ENCODE measurements at places on chromosomes 7 and 10.

DNA sequence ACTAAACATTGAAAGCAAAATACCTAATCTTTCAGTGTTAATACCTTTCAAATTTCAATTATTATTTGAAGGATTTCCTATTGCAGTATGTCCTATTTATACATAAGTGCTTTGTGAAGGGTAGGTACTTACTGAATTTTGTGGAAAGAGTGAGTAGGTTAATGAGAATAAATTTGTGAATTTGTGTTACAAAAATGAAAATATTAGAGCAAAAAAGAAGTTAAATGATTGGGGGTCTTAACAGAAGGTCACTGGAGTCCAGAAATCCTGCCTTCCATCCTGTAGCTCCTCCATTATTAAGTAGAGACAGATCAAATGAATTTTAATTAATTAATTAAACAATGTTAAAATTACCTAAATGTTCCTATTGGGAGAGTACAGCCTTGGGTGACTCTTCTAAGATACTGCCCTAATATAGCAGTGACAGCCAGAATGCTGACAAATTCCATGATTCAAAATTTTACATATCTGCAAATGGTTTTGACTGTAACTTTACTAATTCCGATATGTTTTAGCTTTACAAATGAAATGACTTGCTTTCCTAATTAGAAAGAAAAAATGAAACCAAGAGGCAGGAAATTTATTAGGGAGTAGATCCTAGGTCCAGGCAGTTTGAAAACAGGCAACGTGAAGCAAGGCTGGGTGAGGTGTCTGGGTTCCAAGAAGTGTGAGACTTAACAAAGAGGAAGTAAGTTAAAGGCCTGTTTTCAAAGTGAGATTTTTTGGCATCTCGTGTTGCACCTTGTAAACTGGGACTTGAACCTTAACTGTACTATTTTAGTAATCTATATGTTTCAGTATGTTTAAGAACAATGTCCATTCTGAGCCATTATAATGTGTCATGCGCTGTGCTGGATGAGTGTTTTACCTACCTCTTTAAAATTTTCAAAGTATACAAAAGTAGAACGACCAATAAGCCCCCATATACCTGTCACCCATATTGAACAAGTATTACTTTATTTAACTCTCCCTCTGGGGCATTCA is 1.5 kb downstream of the PIK3CG start:
- no peak for DNase-seq

DNA sequence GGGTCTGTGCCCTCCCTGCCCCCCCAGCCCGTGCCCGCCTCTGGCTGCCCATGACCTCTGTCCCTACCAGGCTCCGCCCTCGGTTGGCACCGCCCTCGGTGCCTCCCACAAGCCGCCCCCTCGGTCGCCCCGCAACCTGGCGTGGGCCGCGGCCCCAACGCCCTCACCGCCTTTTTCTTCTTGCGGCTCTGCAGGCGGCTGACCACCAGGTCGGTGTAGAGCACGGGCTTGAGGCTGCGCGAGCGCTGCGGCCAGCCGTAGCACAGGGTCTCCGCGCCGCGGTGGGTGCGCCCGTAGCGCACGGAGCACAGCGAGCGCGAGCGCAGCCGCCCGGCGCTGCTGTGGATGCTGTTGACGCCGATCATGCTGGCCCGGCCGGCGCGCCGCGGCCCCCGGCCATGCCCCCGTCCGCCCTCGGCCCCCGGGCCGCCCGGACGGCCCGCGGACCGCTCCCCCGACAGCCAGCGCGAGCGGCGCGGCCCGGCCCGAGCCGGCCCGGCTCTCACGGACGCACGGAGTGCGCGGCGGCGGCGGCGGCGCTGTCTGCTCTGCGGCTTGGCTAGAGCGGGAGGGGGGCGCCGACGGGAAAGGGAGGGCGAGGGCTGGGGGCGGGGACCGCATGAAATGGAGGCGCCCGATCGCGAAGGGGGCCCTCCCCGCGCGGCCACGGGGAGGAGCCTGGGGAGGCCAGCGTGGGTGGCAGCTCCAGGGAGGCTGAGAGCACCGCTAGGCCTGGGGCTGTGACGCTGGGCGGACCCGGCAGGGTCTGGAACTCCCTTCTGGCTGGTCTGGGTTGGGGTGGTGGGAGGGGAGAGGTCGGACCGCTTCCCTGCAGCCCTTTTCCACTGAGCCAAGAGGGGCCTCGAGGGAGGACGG is 9.6 kb downstream of the PSD start:
- DNase-seq = peak; percentile 50

DNA sequence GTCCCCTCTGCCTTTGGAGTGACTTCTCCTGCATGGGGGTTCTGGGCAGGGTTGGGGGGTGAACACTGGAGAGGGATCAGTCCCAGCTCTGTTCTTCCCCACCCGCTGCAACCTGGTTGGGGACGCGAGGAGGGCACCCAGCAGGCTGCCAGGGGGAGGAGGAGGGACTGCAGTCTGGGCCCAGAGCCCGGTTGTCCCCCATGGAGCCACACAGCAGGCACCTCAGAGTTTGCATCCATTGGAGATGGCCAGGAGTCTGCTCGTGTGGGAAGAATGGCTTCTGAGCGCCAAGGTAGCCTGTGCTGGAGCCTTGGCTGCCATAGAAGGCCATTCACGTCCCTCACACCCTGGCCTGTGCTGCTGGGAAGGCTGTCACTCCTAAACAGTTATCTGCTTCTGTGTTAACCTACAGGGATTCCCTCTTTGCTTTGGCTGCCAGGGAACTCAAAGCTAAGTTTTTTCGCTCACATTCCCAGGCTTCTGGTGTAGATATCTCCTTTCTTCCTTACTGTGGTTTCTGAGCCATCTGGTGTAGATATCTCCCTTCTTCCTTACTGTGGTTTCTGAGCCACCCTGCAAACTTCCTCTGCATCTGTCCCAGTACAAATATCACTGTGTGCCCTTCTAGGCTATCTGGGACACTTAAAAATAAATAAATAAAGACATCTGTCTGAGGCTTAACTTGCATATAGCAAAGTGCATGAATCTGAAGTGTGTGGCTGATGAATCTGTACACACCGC is 133.7 kb downstream of the LHPP start:
- no peak for DNase-seq

- no peak for DNase-seq
Measured at GRCh38 chr7:133252506-133252857, 396 bp upstream of the EXOC4 start.

DNA sequence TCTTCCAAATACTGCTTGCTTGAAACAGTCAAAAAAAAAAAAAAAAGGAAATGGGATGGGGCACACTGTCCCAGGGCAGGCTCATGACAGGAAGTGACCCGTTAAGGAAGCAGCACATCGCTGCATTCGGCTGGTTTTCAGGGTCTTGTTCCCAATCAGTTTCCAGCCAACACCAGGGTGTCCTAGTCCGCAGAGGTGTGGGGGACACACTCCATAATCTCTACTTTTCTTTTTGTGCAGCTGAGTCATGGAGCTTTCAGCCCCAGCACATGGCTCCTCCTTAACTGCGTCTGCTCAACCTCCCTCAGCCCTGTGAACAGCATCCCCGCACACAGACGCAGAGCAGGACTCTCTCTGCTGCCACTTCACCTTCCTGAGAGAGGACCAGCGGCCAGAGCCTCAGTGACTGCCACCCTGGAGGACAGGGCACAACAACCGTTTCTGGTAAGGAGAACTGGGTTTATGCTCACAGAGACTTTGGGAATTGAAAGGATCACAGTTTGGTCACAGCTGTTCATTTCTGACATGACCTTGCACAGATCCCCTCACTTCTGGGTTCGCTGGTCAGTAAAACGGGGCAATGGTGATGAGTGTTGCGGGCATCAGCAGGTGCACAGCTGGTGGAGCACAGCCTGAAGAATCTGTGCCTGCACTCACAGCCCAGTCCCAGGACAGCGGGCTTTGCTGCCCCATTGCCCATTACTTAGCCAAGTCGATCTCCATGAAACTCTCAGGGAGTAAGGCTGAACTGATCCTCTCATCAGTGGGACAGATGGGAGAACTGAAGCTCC is at the start of gene GIMAP5:
GIMAP5 (plus strand) TSS at position 154 of the 791 bp plus-strand sequence. CDS start 3,467 bp downstream, outside the sequence.
- peak; percentile 33 for DNase-seq

DNA sequence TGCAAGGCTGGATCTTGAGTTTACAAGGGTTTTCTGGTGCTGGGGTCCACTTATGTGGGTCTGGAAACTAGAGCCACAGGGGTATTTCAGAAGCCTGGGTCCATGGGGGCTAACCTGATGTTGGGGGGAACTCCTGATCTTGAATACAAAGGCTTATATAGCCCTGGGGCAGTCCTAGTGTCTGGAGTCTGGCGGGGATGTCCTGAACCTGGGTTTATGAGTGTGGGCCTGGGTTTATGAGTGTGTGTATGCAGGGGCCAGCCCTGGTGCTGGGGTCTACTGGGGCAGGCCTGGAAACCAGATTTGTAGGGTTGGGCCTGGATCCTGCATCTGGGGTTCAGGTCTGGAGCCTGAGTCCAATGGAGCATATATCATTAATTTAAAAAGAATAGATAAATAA is 146.5 kb upstream of the C1GALT1 start:
- no peak for DNase-seq

DNA sequence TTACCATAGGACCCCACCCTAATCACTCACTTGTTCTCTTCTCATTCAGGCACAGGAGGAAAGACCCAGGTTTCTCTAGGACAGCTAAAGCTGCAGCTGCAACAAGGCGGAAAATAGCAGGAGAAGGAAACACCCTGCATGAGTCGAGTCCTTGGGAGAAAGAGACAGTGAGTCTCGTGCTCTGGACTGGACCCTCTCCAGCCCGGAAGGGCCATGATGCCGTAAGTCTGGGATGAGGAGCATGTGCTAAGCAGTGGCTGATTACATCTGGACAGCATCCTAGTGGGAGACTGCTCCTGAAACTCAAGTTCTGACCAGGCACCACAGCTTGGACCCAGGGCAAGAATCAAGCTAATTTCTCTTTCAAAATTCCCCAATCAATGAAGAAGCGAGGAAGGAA is 39.4 kb downstream of the FBXW4 start:
- DNase-seq = no peak

GRCh38 chr10:92822964-92823363 is 25.4 kb upstream of the EXOC6 start:
- DNase-seq = no peak

- DNase-seq = no peak
Measured at GRCh38 chr7:45924283-45924682, 3.2 kb upstream of the IGFBP3 start.

- DNase-seq = peak; percentile 27
Measured at GRCh38 chr7:99312316-99313203, 13.1 kb upstream of the ARPC1A start.

DNA sequence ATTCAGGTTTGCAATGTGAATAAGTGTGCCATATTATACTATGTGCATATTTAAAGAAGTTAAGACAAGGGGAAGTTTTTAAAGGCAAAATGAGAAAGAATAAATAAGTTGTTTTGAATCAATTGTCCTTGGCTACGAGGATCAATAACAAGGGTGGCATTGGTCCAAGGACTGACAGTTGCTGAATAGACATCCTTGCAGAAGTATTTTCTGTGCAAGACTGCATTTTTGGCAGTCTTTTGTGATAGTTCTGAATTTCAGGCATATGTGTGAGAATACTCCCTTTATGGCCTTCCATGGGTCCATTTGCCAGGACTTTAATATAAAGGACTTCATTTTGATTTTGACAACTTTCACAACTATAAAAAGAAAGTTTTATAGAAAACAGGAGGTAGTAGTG is 5.4 kb upstream of the LIPA start:
- DNase-seq = no peak

- DNase-seq = no peak
Measured at GRCh38 chr10:77926566-77927401, at the start of gene DLG5. TSS of gene DLG5 (minus strand) at chr10:77926755. CDS start at chr10:77926520, 235 bp downstream.

DNA sequence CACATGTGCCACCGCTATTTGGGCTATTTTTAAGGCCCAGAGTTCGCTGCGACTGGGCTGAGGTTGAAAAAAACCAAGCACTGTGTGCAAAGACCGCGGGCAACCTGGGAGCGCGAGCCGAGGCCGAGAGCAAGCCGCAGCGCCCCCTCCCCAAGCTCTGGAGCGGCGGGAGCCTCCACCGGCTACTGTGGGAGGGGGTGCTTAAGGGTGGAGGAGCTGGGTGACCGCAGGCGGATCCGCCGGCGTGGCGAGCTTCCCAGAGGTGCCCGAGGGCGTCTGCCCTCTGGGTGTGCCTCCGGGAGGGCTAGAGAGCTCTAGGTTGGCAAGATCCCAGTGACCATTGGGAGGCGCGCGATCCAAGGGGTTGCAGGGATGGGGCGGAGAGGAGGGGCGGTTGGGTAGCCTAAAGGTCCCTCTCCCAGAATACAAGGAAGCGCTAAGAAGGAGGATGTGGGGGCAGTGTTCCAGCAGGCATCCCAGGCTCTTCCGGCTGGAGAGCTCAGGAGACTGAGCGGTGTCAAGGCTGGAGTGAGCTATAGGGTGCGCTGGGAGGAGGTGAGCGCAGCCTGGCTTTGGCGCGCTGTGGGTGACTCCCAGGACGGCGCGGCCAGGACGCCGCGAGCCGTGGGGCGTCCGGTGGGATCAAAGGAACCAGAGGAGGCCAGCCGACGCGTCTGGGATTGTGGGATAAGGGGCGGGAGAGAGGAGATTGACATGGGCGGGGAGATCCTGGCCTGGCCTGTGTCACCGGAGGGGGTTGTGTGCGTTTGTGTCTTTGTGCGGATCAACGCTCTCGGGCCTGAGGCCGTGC is 8.0 kb downstream of the DLX5 start:
- no peak for DNase-seq

DNA sequence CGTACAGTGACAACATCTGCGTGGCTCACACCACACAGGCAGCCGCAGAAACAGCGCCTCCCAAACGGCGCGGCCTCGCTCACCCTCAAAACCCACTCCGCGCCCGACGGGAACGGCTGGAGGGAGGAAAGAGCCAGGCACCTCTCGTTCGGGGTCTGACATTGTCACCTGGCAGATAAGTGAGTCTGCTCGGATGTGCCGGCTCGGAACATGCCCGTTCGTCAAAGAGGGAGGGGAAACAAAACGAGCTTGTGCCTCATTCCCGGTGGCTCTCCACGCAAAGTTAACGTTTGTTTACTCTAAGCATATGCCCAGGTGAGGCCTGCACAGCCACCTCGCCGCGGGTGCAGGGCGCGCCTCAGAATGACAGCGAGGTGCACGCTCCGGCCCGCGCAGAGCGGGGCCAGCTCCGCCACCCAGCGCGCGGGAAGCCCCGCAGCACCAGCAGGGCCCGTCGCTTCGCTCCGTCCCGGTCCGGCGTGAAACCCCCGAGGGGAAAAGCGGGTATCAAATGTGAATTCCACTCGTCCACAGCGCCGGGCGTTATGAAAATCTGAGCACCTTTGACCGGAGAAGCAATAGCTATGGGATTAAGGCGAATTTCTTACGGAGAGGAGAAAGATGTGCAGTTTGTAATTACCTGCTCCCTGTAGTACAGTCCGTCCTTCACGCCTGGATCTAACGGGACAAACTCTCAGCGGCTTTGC is 13.1 kb downstream of the CNPY1 start:
- no peak for DNase-seq

- no peak for DNase-seq
Measured at GRCh38 chr10:90856964-90857634, 740 bp downstream of the HTR7 start.

GRCh38 chr10:3802526-3803265 is 17.7 kb upstream of the KLF6 start:
- DNase-seq = no peak

GRCh38 chr10:101011517-101012423 is 12.2 kb downstream of the LZTS2 start:
- no peak for DNase-seq

- DNase-seq = no peak
Measured at GRCh38 chr7:47782792-47783191, 165.5 kb downstream of the PKD1L1 start.

GRCh38 chr10:80459047-80459865 is 5.1 kb downstream of the TSPAN14 start:
- peak; percentile 42 for DNase-seq

- DNase-seq = no peak
Measured at GRCh38 chr10:30911303-30911863, 120.3 kb downstream of the ZNF438 start.
